ENCODE measurements at places on chromosomes 2 and 18.

DNA sequence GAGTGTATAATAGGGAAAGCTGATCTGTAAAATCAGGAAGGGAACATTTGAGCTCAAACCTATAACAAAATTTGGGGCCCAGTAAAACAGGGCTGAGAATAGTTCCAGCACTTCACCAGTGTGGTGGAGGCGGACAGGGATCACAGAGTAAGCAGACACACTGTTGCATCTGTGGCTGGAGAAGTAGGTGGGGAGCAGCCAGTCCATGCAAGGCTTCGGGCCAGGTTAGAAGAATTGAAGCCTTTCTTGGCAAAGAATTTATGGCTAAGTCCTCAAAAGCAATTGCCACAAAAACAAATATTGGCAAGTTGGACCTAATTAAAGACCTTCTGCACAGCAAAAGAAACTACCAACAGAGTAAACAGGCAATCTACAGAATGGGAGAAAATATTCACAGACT is 93.8 kb upstream of the ZBTB14 start:
- DNase-seq, result no peak

- DNase-seq, result no peak
Measured at GRCh38 chr2:135647836-135648579, 93.6 kb upstream of the UBXN4 start.

DNA sequence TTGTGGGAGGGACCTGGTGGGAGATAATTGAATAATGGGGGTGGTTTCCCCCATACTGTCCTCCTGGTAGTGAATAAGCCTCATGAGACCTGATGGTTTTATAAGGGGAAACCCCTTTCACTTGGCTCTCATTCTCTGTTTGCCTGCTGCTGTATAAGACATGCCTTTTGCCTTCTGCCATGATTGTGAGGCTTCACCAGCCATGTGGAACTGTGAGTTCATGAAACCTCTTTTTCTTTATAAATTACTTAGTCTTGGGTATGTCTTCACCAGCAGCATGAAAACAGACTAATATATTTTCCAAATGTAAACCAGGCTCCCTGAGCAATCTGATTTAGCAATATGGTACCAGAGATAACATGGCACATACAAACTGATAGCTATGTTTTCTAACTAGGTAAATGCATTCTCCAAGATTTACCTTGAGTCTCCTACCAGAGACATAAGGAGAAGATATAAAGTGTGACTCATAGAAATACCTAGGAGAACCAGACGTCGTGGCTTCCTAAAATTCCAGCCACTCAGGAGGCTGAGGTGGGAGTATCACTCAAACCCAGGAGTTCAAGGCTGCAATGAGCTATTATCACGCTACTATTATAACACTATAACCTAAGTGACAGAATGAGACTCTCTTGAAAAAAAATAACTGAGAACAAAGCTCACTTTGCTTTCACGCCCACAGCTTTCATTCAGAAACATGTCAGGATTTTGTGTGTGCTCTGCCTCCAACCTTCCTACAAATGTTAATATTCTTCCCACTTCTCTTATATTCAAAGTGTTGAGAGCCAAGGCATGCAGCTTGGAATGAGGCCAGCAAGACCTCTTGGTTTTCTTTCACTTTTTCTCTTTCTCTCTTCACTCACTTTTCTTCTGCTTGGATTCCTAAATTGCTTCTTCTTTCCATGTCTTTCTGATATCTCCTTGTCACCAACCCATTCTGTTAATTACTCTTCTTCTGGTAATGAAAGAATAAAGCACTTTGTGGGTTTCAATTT is 263.9 kb upstream of the UBE2E3 start:
- DNase-seq, result no peak

- no peak for DNase-seq
Measured at GRCh38 chr2:100208141-100208770, 65.9 kb upstream of the AFF3 start.

GRCh38 chr2:128385365-128385764 is 66.7 kb upstream of the HS6ST1 start:
- DNase-seq, result no peak

DNA sequence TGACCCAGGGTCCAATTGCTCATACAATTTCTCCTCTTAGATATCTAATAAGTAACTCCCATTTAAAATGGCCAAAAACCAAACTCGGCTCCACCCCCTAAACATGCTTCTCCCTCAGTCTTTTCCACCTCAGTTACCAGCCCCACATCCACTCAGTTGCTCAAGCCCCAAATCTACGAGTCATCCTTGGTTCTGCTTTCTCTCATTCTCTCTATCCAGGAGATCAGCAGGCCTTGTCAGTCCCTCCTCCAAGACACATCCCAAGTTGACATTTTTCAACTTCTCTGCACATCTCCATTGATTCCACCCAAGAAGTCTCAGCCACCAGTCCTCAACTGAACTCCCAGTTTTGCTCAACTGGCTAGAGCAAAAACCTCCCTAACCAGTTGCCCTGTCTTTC is 40.5 kb upstream of the RTN4 start:
- DNase-seq, result no peak

- DNase-seq, result no peak
Measured at GRCh38 chr2:28626891-28627421, 124.7 kb upstream of the PPP1CB start.

- DNase-seq, result no peak
Measured at GRCh38 chr18:13649397-13650390, 76.7 kb downstream of the FAM210A start.

DNA sequence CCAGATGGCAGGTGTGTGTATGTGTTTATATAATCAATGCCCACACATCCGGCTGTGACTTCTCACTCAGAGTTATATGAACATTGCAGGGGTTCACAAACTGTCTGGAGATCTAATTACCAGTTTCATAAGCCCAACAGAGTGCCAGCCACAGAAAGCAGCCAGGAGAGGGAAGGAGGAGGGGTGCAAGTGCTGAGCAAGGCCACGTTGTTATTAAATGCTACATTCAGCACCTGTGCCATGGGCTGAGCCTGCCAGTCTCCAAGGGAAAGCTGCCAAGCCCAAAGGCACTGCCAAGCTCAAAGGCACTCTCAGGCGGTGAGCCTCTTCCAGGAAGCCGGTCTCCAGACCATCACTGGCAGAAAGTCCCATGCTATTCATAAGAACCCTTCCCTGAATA is 17.4 kb downstream of the XDH start:
- no peak for DNase-seq

DNA sequence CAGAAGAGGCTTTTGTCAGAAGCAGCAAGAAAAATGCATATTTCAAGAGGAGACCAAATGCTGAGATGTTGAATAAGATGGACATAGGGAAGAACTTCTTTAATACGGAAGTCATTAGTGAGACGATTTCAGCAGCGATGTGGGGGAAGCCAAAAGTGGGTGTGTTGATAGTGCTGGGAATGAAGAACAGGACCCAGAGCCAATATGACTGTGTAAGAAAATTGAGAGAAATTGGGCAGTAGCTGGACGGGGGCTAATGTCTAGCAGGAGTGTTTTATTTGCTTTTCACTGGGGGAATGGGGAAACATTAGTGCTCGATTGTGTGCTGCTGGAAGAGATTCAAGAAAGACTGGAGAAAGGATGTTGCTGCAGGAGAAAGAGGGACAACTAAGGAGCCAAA is 788.7 kb upstream of the KLHL29 start:
- DNase-seq, result no peak

DNA sequence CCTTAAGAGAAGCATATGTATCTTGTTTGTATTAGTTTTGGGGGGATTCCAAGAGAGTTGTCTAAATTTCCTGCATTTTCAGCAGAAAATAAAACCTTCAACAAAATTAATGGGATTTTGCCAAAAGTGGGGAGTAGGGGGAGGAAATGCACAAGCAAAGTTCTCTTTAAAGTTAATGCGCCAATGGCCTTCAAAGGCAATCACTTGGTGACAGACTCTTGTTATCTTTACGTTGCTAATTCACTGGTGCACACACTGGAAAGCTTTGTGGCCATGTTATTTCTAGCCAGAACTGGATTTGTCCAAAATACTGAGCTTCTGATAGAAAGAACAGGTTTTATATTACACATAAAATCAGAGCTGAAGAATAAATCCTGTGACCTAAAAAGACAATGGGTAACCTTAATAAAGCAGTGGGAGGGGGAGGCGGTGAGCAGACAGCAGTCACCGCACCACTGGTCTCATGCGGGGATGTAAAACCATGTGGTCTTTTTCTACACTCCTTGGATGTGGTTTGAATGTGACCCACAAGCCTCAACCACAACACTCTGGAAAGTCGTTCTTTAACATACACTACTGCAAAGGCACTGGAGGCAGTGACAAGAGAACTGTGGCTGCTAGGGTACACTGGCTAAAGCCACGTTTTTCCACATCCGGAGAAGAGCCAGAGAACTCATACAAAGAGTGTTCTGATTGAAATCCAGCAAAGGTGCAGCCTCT is 176.9 kb upstream of the SMAD7 start:
- DNase-seq, result no peak
